ENCODE measurements at places on chromosomes 3 and 15.
A peak's percentile ranks its signal among the peaks of the same experiment; 100 is the strongest.

GRCh38 chr3:22228705-22229104 is 477.7 kb upstream of the ZNF385D start:
- peak; percentile 21 for DNase-seq

DNA sequence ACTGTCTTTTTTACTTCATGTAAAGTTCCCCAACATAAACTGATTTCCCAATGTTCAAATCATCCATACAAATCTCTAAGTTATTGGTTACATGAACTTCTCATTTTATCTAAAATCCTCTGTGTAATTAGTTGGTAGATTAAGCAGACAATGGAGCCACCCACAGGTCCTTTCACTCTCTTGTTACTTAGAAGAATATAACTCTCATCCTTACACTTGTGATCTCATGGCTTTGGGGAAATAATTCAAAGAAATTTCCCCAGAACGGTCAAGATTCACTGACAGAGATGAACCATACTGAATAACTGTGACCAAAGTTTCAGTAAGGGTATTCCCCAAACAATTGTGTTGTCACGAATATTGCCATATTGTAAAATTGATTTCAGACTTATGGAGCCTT is 1102.6 kb upstream of the EPHA6 start:
- no peak for DNase-seq

DNA sequence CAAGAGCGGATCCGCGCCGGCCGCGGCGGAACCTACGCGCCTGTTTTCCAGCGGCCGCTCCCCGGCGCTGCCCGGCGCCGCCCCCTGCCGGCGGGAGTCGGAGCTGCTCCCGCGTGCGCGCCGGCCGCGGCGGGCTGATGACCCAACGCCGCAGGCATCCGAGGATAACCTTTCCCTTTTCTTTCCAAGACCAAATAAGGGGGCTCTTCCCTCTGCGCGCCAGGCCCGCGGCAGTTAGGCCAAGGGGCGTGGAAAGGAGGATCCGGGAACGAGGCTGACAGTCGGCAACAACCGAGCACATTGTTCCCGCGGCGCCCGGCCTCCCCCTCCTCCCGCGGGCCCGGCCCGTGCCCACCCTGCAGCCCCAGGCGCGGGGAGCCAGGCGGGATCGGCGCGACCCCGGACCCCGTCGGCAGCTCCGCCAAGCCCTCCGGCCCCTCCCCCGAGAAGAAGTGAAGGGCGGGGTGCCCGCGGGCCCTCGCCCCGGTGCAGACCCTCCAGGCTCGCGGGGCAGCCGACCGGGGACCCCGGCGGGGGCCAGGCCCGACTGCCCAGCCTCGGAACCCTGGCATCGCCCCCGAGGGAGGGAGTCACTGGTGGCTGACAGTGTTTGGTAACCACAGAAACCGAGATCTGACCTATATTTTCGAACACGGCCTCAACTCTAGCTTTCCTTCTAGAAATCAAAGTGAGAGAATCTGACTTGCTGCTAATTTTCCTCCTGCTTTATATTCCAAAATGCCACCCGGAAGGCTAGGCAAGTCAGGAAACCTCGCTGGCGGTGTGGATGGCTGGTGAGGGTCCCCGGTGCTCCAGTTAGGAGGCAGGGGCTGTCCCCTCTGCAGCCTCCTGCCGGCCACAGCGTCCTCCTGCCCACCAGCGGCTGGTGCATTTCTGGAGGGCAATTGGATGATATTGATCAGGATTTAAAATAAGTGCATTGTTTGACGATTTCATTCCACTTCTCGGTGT is 45.6 kb upstream of the SYNM start:
- peak; percentile 32 for DNase-seq

GRCh38 chr15:23881291-23881690 is 194.2 kb upstream of the NDN start:
- DNase-seq, result no peak

- peak; percentile 60 for DNase-seq
Observed at GRCh38 chr3:71585131-71585530, 1.6 kb upstream of the FOXP1 start.

- peak; percentile 29 for DNase-seq
Observed at GRCh38 chr15:48794697-48795134, 16.2 kb downstream of the CEP152 start.

DNA sequence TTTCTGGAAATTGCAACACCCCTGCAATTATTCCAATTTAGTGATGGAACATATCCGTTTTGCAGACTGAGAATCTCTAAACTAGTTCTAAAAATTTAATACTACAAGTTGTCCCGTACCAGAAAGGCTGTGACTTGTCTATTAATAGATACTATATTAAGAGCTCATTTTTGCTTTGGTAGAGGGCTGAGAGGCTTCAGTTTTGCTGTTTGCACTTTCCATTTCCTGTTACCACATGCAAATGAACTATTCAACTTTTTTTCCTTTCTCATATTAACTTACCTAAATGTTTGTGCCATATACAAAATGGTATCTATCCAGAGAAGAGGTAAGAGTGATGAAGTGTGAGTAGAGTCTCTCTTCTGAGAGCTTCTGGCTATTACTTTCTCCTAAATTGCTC is 101.5 kb upstream of the CRBN start:
- no peak for DNase-seq

DNA sequence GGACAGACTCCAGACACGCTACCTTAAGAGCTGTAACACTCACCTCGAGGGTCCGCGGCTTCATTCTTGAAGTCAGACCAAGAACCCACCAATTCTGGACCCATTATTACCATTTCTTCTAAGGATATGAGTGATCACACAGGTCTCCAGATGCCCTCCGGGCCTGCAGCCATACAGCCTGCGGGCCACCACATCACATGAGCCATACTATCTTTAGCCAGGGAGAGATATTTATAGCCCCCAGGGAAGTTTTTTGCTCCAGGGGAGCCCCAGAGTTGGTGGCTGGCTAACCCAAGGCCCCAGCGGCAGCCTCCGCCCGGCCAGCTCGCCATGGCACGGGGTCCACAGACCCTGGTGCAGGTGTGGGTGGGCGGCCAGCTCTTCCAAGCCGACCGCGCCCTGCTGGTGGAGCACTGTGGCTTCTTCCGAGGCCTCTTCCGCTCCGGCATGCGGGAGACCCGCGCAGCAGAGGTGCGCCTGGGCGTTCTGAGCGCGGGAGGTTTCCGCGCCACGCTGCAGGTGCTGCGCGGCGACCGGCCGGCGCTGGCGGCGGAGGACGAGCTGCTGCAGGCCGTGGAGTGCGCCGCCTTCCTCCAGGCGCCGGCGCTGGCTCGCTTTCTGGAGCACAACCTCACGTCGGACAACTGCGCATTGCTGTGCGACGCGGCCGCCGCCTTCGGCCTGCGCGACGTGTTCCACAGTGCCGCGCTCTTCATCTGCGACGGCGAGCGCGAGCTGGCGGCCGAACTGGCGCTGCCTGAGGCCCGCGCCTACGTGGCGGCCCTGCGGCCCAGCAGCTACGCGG is at the start of gene KBTBD13:
Gene KBTBD13 (plus strand): TSS at position 261 of the 805 bp plus-strand sequence. CDS start 70 bp downstream, at position 331.
- DNase-seq, result no peak

DNA sequence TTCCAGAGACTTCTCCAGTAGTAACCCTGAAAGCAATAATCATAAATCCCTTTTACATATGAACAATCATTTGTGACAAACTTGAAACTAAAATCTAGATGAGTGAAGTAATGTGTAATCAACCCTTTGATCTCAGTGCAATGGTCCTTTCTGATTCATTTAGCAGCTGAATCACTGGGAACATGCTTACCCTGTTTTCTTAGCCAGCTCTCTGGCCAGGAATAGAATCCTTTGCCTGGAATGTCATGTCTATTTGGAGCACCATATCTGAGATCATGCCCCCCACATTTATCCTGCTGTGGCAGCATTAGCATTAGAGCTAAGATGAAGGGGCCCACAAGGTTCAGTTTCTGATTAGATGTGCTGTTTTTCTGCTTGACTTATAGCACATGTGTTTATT is 309.8 kb downstream of the OXSM start:
- no peak for DNase-seq

- DNase-seq, result no peak
Observed at GRCh38 chr3:63279005-63279841, 1.1 kb downstream of the SYNPR start.

DNA sequence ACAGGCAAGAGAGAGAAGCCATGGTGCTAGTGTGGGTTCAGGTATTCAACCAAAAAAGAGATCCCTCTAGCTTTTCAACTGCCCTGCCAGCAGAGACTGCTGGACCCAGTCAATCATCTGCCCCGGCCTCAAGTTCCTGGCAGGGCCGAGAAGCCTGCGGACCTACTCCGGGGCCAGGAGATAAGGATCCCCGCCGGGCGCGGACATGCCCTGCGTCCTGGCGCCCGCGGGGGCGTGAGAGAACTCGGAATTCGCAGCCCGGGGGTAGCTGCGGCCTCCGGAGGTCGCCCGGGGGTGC is 821 bp upstream of the MAGI1 start:
- no peak for DNase-seq

- DNase-seq, result peak; percentile 44
Observed at GRCh38 chr3:52317208-52318000, 1.3 kb downstream of the DNAH1 start.

DNA sequence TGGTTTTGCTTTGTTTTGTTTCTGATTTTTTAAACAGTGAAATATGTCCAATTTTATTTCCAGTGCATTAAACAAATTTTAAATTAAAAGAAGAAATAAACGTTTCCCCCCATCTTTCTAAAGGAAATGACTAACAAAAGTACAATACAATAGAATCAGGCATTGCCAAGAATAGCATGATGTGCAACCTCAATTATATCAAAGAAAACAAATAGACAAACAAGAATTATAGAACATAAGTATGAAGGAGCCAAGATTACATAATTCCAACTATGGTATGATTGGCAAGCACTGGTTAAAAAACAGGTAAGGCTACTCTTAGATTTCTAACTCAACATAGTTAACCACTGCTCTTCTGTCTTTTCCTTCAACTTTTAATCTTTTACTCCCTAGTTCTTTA is 26.4 kb downstream of the TIGIT start:
- DNase-seq, result no peak

GRCh38 chr15:72202801-72203506 is 5.4 kb upstream of the GRAMD2A start:
- no peak for DNase-seq

DNA sequence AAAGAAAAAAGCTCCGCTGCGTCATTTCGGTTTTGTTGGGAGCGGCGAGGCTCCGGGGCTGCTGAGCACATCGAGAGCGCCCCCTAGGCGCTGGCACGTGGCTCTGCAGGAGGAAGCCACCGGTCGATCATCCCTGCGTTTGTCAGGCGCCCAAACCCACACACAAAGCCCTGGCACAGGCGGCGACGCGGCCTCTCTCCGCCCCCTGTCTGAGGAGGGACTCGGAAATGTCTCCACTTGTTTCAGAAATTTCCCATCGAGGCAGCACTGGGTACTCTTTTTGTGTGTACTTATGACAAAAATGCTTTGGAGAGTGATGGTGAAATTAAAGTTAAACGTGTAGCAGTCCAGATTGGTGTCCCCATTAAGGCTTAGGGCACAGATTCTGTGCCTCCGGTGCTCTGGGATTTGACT is 407.3 kb upstream of the ONECUT1 start:
- DNase-seq, result peak; percentile 41

DNA sequence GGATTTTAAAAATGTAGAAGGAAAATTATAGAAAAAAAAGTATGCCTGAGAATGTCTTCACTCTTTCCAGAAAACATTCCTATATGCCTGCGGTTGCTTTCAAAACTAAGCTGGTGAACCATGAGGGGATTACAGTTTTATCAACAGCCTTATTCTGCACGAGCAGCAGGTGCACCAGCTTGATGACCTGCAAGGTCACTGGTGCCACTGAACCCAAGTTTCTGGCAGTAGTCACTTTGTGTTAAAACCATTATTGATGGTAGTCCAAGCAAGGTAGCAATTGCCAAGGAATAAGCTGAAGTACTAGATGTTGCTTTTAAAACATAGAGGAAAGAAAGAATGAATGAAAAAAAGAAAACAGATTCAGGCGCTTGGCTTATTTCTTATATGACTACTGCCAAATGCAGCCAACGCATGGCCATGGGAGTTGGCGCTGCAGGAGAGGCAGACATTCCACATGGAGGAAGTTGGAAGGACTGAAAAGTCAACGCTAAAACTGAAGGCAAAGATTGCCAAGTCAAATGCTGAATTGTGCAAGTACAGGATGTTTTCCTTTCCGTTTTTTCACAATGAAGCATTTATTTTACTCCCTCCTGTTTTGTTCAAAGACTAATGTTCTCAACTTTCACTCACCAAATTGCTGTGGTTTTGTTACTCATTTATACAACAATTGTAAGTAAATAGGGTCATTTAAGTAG is 601.4 kb downstream of the CADM2 start:
- DNase-seq, result no peak

DNA sequence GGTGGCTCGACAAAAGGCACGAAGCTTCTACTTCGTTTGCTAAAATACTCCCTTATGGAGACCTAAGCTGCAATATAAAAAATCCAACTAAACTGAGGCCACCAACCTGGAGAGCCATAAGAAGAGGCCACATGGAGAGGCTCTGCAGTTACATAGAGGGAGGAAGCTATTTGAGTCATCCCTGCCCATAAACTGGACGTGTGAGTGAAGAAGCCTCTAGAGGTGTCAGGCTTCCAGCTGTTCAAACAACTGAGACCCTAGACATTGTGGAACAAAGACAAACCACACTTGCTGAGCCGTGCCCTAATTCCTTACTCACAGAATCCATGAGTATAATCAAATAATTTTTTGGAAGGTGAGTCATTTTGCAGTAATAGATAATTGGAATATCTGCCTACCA is 50.2 kb upstream of the GMNC start:
- DNase-seq, result no peak

DNA sequence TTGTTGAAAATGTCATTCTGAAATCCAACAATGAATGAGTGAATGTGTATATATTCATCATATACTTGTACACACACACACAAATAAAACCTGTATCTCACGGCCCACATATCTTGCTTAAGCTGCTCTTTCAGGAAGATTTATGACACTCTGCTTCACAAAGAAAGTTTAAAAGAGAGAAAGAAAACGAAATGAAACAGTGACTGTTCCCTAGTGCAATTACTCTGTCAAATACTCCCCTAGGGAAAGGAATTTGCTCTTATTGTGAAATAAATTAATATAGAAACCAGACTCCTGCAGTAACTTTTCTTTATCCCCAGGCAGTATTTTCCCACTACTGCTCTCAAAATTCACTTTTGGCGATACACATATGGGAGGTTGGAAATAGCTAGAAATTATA is 329.1 kb downstream of the VPS13C start:
- DNase-seq, result no peak

DNA sequence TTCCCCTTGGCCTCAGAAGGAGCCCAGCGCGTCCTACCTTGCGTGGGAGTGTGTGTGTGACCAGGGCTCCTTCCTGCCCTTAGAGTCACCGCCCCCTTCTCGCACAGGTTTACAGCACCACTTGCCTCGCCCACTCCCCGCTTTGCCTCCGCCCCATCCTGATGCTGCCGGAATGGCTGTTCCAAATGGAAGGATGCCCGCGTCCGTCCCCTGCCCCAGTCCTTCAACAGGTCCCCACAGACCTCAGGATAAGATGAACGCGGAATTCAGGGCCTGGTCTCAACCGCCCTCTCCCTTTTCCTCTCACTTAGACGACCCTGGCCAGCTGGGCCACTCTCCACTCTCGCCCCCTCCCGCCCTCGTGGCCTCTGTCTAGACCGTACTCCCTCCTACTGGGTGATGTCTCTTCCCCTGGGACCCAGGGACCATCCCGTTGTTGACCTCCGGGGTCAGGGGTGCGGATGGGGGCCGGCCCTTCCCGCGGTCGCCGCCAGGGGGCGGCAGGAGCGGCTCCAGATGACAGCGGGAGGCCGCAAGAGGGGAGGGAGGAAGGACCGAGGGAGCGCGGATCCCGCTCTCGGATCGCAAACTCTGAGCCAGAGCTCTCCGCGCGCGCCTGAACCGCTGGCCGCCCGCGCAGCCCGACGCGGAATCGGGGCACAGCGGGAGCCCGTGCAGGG is at the start of gene THSD4:
Gene THSD4 (plus strand): TSS at position 585 of the 680 bp plus-strand sequence.
- peak; percentile 43 for DNase-seq

GRCh38 chr3:188534633-188535032 is 380.7 kb downstream of the LPP start:
- no peak for DNase-seq

- no peak for DNase-seq
Observed at GRCh38 chr15:89672221-89673164, 6.7 kb downstream of the PLIN1 start.

All from hematopoietic multipotent progenitor cell treated with erythropoietin and hydrocortisone succinate and interleukin-3 and kit ligand, for 8 days (in vitro differentiated cells).